Stimulated activated naive CD4-positive, alpha-beta T cell treated with Interleukin-2 at 50 U/mL for 16 hours (primary cell): ENCODE measurements at places on chromosomes 16 and 17.
A peak's percentile ranks its signal among the peaks of the same experiment; 100 is the strongest.

- DNase-seq: no peak
These were observed 1.3 kb upstream of the ALKBH5 start for GRCh38 chr17:18182110-18182977.

- DNase-seq: no peak
These were observed 23.0 kb upstream of the ZNF750 start for GRCh38 chr17:82862737-82863382.

- no peak for DNase-seq
These were observed 7.6 kb upstream of the PHKG2 start for GRCh38 chr16:30740364-30741251.

GRCh38 chr16:11159282-11159681 is 96.7 kb downstream of the SOCS1 start:
- no peak for DNase-seq

DNA sequence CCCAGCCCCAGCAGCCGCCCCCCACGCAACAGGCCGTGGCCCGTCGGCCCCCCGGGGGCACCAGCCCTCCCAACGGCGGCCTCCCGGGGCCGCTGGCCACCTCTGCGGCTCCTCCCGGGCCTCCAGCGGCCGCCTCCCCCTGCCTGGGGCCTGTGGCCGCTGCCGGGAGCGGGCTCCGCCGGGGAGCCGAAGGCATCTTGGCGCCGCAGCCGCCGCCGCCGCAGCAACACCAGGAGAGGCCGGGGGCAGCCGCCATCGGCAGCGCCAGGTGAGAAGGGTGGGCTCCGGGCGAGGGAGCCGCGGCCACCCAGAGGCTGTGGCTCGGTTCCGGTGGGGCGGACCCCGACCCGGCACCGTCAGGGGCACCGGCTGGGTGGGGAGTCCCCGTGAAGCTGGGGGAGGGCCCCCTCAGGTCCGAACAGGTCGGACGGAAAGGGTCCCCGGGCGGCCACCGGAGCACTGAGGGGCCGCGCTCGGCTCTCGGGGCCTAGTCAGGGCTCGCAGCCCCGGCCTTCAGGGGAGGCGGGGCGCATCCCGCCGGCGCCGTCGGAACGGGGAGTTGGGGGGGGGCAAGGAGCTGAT is 583 bp downstream of the ATXN2L start:
- DNase-seq: no peak

GRCh38 chr16:49701065-49701685 is 154.7 kb downstream of the ZNF423 start:
- DNase-seq: no peak

GRCh38 chr16:80105160-80105559 is 435.6 kb upstream of the DYNLRB2 start:
- no peak for DNase-seq

DNA sequence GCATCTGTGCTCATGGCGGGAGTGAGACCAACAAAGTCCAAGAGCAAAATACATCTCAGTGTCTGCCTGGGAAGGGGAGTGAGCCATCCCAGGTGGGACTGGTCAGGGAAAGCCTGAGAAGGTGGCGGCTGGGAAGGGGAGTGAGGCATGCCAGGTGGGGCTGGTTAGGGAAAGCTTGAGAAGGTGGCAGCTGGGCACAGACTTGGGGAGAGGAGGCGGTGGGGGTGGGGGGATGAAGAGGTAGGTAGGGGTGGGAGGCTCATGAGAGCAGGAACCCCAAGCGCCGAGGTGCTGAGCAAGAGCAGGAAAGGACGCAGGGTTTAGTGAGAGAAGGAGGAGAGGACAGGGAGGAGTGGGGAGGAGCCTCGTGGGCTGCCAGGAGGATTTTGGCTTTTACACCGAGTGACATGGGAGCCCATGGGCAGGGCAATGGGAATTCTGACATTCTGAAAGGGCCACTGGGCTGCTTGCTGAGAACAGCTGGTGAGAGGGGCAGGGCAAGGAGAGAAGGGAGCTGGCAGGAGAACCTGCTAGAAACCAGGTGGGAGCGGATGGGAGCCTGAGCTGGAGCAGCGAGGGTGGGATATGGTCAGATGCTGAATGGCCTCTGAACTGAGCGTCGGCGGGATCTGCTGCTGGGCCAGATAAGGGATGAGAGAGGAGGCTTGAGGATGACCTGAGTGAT is 256.1 kb upstream of the RPL38 start:
- DNase-seq: no peak

GRCh38 chr16:75421820-75422126 is 11.5 kb downstream of the CFDP1 start:
- DNase-seq: no peak

DNA sequence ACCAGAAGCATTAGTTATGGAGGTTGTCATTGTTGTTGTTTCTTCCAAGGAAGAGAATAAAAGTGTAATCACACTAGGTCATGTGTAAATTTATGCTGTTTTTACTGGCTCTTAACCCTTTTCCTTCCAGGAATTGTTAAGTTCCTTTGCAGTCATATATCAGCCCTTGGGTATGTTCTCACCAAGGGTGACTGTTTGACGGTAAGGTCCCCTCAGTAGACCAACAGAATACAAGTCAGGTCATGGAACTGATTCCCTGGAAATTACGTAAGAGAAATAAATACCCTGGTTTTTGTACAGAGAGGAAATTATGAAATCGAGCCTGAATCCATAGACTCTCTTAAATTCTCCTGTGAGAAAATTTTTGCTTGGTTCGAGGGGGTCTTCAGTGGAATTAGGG is 11.2 kb upstream of the KCNJ2 start:
- DNase-seq: no peak

DNA sequence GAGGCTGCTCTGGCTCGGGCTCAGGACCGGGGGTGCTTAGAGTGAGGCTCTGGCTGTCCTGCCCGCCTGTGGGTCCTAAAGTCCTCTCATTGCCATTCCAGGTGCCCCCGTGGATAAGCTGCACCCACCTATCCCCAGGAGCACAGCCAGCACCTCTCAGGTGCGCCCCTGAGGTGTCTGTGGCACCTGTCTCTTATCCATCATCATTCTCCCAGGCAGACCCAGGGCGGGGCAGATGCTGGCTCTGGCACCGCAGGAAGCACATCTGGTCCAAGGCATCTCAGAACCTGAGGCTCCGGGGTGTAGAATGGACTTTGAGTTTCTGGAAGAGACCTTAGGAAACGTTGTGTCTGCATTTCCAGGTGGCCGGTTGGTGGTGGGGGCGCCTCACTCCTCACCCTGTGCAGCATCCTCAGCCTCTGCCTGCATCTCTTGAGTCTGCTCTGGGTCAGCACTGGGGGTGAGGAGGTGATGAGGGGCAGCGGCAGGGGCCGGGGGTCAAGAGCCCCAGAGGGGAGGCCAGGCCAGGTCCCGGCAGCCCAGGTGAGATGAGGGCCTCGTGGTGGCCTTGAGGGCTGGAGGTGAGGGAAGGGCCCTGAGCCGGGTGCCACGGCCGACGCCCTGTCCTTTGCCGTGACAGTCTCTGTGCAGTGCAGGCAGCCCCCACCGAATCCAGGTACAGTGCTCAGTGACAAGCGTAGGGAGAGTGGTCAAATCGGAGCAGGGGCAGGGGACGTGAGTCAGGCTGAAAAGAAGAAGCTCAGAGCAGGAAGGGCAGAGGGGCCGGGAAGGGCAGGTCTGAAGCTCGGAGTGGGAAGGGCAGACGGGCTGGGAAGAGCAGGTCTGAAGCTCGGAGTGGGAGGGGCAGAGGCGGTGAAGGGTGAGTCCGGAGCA is 173.5 kb downstream of the NPIPB11 start:
- DNase-seq: no peak

GRCh38 chr17:48869821-48870318 is 22.7 kb upstream of the ATP5MC1 start:
- no peak for DNase-seq

GRCh38 chr17:2034157-2034556 is 4.2 kb downstream of the DPH1 start:
- DNase-seq: no peak

DNA sequence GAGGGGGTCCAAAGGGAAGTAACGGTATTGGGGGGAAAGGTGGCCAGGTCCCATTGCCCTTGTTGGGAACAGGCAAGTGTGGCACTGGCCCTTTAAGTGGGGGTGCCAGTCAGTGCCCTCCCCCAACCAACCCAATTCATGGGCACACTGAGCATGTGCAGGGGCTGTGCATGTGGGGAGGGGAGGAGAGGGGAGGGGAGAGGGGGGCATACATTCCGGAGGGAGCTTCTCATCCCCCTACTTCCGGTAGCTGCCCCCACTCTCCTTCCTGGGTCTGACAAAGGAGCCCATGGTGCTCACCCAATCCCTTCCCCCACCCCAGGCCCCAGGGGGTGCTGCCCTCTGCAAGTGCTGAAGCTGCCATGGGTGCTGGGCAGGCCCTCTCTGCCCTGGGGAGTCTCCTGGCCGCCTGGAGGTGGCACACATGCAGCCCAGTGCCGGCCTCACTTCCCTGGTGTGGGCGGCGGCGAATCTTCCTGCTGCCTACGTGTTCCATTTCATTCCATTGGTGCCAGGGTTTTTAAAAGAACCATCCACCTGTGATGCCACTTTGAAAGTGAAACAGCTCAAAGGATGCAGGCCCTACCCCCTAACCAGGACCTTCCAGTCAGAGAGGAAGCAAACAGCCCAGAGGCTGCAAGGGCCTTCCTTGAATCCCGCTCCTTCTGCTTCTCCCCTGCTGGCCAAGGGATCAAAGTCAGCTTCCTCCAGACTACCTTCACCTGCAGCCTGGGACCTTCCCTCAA is 11.0 kb downstream of the HEXIM2 start:
- DNase-seq: peak; percentile 39

DNA sequence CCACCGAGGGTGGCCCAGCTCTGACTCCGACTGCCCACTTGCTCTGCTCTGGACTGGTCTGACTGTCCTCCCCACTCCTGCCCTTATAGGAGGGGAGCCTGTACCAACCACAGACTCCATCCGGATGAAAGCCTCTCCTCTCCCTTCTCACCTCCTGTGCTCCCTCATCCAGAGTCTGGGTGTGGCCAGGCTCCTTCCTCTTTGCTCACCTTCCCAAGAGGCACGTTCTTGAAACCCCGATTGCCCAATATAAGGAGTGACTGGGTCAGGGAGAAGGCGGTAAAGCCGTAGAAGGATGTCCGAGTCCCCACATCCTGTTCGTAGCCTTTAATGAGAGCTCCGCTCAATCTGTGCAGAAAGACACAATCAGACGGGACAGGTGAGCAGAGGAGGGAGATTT is 17.1 kb downstream of the ST6GALNAC1 start:
- DNase-seq: no peak

- no peak for DNase-seq
These were observed 877 bp upstream of the KREMEN2 start for GRCh38 chr16:2963074-2963722.

GRCh38 chr17:1977583-1978395 is 47.3 kb downstream of the RTN4RL1 start:
- DNase-seq: no peak

DNA sequence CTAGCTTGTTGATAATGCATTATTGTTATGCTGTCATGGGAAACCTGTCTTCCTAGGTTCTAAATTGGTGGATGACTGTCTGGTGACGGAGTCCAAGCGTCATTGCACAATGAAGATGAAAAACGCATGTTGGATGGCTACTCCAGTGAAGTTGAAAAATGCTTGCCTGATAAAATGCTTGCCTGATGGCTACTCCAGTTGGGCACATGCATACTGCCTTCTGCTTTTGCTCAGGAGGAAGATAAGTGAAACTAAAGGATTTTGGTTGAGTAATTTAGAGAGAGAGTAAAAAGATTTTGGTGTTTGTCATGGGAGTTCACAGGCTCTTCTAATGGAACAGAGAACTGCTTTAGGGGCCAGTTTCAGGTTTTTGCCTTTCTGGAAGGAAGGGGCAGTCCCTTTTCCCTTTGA is 118.6 kb downstream of the PRKCA start:
- no peak for DNase-seq

- DNase-seq: peak; percentile 38
These were observed 1.2 kb downstream of the GRB2 start for GRCh38 chr17:75404223-75404730.

DNA sequence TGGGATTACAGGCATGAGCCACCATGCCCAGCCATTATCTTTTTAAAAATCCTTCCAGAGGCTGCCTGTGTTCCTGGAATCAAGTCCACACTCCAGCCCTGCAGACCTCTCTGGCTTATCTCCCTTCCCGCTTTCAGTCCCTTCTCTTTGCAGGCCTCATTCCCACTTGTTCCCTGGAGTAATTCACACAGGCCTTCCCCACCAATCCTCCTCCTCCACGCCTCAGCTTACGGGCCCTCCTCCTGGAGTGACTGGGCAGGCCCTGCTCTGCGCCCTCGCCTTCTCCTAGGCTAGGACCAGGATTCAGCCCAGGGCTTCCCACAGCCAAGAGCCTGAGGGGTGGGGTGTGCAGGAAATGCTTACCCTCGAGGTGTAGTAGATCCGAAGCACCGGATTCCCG is 2.8 kb downstream of the CDIPT start:
- no peak for DNase-seq

DNA sequence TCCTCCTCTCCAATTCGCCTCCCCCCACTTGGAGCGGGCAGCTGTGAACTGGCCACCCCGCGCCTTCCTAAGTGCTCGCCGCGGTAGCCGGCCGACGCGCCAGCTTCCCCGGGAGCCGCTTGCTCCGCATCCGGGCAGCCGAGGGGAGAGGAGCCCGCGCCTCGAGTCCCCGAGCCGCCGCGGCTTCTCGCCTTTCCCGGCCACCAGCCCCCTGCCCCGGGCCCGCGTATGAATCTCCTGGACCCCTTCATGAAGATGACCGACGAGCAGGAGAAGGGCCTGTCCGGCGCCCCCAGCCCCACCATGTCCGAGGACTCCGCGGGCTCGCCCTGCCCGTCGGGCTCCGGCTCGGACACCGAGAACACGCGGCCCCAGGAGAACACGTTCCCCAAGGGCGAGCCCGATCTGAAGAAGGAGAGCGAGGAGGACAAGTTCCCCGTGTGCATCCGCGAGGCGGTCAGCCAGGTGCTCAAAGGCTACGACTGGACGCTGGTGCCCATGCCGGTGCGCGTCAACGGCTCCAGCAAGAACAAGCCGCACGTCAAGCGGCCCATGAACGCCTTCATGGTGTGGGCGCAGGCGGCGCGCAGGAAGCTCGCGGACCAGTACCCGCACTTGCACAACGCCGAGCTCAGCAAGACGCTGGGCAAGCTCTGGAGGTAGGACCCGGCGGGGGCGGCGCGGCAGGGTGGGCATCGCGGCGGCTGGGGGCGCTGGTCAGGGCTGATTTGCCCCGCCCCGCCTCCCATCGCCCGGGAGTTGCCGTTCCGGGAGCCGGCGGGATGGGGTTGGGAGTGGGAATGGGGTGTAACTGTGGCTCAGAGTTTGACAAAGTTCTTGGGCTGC is 567 bp downstream of the SOX9 start:
- no peak for DNase-seq

GRCh38 chr17:64289741-64290141 is 26.7 kb upstream of the TEX2 start:
- DNase-seq: no peak

GRCh38 chr16:54935266-54935968 is 4.8 kb downstream of the IRX5 start:
- DNase-seq: no peak

GRCh38 chr16:84810518-84811273 is 9.1 kb upstream of the CRISPLD2 start:
- DNase-seq: no peak

DNA sequence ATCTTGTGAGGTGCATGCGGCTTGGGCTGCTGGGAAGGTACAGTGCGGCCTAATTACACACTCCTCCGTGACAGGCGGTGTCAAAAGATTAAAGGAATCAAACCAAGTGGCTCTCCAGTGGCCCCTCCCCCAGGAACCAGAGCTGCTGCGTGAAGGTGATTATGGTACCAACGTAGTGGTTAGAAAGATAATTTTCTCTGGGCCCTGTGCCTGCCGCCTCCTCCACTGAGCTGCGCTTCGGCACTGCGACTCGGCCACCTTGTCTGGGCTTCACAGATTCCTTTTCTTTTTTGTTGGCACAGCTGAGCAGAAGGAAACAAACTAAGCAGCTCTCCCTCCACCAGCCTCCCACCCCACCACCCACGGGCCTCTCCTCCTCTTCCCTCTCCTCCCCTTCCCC is 113.2 kb upstream of the SDK2 start:
- DNase-seq: no peak
